Activated T-helper 17 cell treated with anti-CD3 and anti-CD28 coated beads, Interleukin-2, amount 50 U/mL, for 72 hours (primary cell): ENCODE measurements at places on chromosomes 3 and 15. TPM values are rescaled to one million over a fixed set of nuclear protein-coding genes. Genes with fewer than 3 reads are reported as not detected.

DNA sequence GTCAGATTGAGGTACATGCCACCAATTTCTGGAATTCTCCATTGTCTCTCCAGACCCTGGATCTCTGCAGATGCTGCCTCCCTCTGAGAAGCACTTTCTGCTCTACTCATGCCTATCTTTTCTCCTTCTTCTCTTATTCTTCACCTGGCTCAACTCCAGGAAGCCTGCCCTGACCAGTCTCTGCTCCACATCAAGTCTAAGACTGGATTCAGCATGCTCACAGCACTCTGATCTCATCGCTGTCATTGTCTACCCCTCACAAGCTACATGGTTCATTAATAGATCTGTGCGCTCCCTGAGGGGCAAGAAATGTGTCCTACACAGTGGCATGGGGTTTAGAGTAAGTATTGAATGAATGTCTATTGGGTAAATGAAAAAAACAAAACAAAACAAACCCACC, 38.7 kb downstream of the CCR4 start:
- ATAC-seq: no peak

DNA sequence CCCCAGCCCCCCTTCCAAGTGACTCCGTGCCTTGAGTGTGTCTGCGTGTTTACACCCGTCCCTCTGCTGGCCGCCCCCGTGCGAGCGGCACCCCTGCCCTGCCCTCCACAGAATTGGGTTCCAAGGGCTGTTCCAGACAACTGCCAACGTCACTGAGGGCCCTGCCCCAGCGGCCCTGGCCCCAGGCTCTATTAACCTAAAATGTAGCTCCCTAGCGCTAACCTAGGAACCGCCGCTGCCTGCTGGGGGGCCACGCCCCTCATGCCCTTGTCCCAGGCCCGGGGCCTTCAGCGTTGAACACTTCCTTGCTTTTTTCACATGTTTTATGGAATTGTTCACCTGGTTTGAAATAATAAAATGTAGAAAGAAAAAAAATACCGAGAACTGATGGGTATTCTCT, 10.0 kb upstream of the SEMA3B start:
- no peak for ATAC-seq

DNA sequence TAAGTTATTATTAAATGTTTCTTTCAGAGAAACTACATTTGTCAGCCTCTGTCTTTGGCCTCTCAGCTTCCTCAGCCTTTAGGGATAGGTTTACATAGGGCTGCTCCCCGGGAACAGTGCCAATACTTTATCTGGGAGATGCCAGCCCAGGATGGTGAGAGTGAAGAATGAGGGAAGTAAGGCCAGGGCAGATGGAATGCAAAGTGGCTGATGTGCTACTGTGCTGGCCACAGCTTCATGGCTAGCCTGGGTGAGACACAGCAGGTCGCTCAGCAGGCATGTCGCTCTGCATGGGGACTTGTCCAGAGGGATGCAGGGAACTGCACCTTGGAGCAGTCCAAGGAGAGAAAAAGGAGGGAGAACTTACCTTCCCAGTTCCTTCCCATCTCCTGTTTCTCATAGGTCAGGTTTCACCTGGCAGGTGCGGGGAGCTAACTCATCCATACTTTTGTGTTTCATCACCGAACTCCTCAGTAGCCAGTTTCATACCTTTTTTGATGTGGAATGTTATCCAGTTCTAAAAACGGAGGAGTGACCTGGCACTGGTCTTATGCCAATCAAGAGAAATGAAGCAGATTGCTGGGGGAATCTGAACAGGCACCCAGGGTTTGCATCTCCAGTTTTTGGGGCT, 30.9 kb upstream of the C15orf39 start:
- no peak for ATAC-seq

- ATAC-seq: peak; percentile 26
These were observed 414.8 kb downstream of the LPP start for GRCh38 chr3:188568736-188569135.

- peak; percentile 70 for ATAC-seq
These were observed 129.2 kb upstream of the CBLB start for GRCh38 chr3:105997800-105998526.

- no peak for ATAC-seq
These were observed 10.7 kb downstream of the KLF15 start for GRCh38 chr3:126346466-126346865.

DNA sequence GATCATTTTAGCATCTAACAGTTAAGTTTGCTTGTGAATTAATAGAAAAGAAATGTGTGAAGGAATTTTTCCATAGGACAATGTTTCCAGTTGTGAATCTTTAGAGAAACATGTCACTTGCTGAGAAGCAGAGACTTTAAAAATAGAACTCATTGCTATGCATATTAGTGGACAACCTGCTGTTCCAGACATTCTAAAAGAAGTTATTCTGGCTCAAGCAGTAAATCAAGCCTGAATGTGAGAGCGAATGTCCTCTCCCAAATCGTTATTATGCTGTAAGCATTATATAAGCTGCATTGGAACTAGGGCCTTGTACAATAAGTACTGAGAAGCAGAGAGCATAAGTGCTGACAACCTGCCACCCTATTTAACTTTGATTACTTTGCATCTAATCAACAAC, 990.9 kb downstream of the PLOD2 start:
- no peak for ATAC-seq

GRCh38 chr15:72783004-72783639, 436 bp downstream of the ADPGK start:
- ATAC-seq: peak; percentile 27

GRCh38 chr3:139953131-139953910, 18.3 kb downstream of the CLSTN2 start:
- no peak for ATAC-seq

DNA sequence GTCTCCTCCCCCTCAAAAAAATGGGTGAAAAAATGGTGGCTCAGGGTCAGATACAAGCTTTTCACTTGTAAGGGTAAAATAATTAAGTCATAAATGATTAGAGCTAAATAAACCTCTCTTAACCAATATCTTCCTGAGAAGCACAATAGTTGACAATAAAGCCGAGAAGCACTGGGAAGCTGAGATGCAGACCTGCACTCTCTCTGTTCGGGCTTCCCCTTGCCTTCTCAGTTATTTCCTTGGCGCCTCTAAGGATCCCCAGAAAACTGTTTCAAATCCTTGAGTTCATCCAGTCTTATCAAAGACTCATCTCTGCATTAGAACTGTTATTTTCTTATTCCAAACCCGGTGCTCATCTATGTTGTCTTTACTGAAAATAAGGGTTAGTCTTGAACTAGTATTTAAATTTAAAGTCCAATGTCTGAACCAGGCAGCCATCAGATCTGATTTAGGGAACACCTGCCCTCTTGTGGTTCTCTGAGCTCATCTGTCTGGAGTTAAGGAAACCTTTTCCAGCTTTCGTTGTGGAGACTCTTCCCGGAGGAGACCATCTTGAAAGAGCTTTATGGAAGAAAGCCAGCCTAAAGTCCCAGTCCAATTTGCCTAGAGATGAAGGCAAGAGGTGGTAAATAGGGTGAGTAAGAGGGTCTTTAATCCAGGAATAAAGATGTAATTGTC, 256.4 kb upstream of the MCTP2 start:
- no peak for ATAC-seq

DNA sequence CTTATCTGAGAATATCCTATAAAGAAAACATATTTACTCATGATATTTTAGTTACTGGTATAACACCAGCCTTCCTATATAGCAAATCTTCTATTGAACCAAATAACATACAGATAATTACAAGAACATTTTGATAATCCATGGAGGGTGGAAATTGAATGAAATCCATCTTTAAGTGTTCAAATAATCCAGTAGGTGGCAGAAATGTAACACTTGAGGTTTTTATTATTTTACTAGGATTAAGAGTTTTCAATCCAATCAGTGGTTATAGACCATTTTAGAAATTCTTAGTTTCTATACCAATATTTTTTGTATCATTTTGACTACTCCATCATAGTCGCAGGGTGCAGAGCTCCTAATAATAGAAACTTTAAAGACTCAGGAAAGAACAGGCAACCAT, 101.9 kb upstream of the KCNH8 start:
- no peak for ATAC-seq

- ATAC-seq: peak; percentile 70
These were observed 43.1 kb downstream of the BHLHE40 start for GRCh38 chr3:5022187-5022965.

- no peak for ATAC-seq
These were observed 257.2 kb upstream of the SOX2 start for GRCh38 chr3:181454451-181455027.

DNA sequence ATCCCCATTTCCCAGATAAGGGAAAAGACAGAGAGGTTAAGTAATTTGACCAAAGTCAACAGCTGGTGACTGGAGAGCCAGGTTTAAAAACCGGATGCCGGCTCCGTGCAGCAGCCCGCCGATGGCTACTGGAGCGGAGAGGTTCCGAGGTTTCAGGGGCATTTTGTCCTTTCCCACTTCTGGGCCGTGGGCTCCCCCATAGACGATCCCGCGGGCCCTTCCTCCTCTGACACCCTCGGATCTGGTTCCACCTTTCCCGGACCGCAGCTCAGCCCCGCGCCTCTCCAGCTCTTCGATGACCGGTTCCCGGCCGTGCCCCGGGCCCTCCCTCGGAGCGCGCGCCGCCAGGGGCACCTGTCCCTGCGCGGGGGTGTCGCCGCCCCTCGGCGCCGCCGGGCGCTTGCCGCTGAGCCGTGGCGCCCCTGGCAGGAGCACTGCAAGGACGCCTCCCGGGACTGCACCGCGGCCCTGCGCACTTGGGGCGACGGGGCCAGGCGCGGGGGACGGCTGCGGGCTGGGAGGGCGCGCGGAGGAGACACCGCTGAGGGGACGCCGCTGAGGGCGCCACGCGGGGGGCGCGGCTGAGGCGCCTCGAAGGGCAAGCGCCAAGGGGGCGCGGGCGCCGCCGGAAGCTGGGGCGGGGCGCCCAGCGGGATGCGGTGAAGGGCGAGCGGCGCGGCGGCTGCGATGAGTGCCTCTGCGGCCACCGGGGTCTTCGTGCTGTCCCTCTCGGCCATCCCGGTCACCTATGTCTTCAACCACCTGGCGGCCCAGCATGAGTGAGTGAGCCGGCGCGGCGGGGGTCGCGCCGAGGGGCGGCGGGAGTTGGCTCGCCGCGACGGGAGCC, at the start of gene TM6SF1:
TM6SF1 (plus strand) TSS at position 652 of the 847 bp plus-strand sequence; CDS start at position 688, 36 bp downstream.
- peak; percentile 63 for ATAC-seq

SNX22 gene
- total RNA-seq: 0.26 TPM

NOX5 gene
- not detected for total RNA-seq

SLC12A1 gene
- not detected for total RNA-seq

SMCO1 gene
- not detected for total RNA-seq

EPHB3 gene
- total RNA-seq: 0.11 TPM

RARRES1 gene
- total RNA-seq: not detected

SPSB4 gene
- not detected for total RNA-seq

GOLGA8M gene
- not detected for total RNA-seq

UQCC5 gene
- 12.0 TPM for total RNA-seq
